ENCODE measurements at places on chromosomes 11 and 22.

DNA sequence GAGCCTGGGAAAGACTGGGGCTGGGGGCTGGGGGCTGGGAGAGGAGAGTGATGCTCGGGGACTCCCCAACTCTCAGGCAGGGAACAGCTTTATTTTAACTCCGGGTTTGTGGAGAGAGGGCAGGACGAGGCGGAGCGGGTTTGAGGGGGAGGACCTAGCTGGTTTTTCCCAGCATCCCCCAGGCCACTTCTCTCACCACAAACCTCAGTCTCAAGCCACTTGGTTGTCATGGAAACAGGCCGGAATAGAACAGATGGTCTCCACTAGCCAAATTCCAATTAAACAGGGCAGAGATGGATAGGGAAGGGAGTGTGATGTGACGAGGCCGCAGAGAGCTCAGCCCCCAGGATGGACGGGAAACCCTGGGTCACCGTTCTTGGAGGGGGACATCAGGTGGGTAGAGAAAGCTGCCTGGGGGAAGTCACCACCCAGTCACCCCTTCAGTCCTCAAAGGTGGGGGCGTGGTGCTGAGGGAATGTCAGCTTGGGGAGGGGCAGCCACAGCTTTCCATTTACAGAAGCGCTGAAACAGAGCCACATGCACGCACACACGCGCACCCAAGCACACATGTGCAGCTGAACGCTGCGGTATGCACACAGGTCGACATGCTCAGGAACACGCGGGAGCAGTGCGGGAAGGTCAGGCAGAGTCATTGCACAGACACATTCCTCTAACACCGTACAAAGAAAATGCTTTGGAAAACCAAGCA lies 19.2 kb downstream of the NECTIN1 start:
- no peak for DNase-seq

- DNase-seq: no peak
These were observed 53.6 kb downstream of the SCUBE1 start for GRCh38 chr22:43289531-43289963.

GRCh38 chr11:22808571-22809197 lies 20.9 kb downstream of the SVIP start:
- DNase-seq: no peak

GRCh38 chr11:35548925-35549561 lies 23.6 kb upstream of the PAMR1 start:
- no peak for DNase-seq

DNA sequence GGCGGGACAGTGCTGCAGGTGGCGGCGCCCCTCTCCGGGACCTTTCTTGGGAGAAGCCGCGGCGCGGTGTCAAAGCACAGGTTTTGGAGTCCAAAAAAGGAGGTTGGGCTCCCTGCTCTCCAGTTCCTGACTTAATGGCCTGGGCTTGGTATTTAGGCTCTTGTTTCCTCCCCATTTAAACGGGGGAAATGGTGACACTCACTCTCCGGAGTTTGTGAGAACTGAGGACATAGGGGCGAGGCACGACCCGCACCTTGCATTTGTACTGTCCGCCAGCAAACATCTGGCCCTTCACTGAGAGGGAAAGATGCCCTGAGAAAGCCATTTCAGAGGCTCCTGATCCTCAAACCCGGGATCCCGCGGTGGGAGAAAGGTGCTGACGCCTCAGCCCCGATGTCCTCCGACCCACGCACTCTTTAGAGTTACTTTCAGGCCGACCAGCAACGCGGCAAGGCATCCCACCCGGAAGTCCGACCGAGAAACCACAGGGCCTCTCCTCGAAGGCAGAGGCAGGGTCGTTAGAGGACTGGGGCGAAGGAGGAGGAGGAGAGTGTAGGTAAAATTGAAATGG lies 2.9 kb upstream of the WDR74 start:
- no peak for DNase-seq

GRCh38 chr22:48079505-48080290 lies 1317.2 kb downstream of the TBC1D22A start:
- DNase-seq: no peak

GRCh38 chr22:48254311-48254873 lies 1491.9 kb downstream of the TBC1D22A start:
- no peak for DNase-seq

- DNase-seq: no peak
These were observed 952.5 kb upstream of the FAT3 start for GRCh38 chr11:91272089-91272488.

DNA sequence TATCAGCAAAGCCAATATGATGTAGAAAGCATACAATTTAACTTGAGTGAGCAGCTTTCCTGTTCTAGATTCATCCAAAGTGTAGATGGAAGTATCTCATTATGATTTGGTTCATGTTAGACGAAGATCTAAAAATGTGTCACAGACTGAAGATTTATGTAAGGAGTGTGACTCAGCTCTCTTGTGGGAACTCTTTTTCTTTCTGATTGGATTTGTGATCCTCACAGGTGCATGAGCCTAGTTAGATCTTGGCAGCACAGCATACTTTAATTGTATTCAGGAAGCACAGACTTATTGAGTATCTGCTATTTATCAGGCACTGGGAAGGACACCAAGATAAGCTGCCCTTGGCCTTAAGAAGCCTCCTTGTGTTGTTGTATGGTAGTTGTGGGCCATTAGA lies 147.1 kb downstream of the C11orf91 start:
- no peak for DNase-seq

- DNase-seq: no peak
These were observed 43.8 kb upstream of the RTL6 start for GRCh38 chr22:44541671-44542319.

- DNase-seq: no peak
These were observed 111.2 kb downstream of the PTPRJ start for GRCh38 chr11:48091426-48092102.

GRCh38 chr22:47120399-47120798 lies 357.9 kb downstream of the TBC1D22A start:
- no peak for DNase-seq

GRCh38 chr11:108084811-108085210 lies 36.6 kb upstream of the ACAT1 start:
- DNase-seq: no peak

DNA sequence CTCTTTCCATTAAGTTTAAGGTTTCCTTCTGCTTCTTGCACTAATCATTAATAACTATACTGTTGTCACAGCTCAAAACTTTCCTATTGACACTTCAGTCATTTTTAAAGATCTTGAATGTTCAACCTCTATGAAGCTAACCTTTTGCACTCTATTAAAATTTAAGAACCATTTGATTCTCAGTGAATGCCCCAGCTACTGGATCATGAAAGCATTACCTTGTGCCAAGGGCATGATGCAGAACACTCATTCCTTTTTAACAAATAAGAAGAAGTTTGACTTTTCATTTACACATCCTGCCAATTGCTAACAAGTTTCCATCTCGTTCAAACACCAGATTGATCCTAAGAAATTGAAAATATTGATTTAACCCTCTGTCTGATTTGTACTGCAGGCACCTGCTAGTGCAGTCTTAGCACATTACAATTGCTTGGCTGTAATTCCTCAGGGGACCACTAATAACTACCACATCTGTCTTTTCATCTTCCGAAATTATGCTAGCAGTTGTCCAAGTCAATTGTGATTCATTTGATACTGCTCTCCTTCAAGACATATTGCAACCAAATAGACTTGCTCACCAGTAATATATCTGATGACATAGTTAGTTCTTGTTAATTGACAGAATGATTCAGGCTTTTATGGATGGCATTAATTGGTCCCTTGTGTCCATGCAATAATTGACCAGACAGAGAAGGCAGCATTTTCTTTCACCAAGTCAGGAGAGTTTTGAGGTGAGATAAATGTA lies 158.4 kb downstream of the TEAD1 start:
- DNase-seq: no peak

- DNase-seq: no peak
These were observed 26.5 kb downstream of the SCGB1A1 start for GRCh38 chr11:62445314-62445740.

DNA sequence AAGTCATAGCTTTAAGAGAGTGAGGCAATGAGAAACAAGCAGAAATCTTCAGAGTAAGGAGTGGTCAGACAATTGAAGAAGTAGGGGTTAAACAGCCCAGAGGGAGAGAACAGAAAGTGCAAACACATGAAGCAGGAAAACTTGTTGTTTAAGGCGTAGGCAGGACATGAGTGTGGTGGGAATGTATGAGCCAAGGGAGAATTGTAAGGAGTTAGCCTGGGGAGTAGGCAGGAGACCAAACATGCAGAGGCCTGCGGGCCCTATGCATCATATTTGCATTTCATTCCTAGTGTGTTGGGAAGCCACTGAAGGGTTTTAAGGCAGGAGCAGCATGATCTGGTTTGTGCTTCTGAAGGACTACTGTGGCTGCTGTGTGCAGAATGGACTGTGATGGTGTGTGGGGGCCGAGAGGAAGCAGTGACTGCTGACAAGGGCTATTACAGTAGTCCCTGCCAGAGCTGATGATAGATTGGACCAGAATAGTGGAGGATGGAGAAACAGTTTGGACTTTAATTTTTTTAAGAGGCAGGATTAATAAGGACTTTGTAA lies 179.9 kb upstream of the C11orf87 start:
- no peak for DNase-seq

- no peak for DNase-seq
These were observed 172.6 kb upstream of the CADM1 start for GRCh38 chr11:115676768-115677167.

GRCh38 chr11:108751444-108751843 lies 86.6 kb downstream of the DDX10 start:
- no peak for DNase-seq

GRCh38 chr11:44784436-44784760 lies 57.6 kb downstream of the TSPAN18 start:
- DNase-seq: no peak

DNA sequence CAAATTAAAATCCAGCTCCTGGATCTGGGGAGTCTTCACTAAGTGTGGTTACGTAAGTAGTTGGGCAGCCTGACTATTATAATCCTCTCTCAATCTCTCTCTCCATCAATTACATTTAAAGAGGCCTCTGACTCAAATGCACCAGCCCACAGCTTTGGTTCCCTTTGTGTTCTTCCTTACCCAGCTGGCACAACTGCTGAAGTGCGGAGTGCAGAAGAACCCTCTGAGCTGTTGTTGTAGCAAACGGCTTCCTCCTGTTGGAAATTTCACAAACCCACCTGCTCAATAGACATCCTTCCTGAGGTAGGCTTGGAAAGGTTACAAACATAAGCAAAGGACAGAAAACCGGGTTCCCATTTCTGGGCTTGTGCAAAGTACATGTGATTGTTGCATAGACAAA lies 17.0 kb upstream of the SORL1 start:
- DNase-seq: no peak

- DNase-seq: no peak
These were observed 5.2 kb upstream of the ASCL2 start for GRCh38 chr11:2275334-2276279.

DNA sequence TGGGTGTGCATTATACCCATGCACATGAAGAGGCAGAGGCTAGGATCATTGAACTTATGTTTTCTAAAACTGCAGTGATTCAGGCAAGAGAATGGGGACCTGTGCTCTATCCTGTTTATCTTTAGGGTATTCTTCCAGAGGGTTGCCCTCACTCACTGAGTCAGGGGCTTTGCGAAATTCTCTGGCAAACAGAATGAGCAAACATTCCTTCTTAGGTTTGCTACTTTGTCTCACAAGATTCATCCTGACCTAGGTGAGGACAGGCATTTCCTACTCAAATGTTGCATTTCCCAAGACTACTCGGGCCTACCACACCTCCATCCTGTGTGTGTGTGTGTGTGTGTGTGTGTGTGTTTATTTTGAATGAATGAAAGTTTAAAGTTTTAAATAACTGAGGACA lies 2.7 kb upstream of the EIF3M start:
- DNase-seq: no peak

DNA sequence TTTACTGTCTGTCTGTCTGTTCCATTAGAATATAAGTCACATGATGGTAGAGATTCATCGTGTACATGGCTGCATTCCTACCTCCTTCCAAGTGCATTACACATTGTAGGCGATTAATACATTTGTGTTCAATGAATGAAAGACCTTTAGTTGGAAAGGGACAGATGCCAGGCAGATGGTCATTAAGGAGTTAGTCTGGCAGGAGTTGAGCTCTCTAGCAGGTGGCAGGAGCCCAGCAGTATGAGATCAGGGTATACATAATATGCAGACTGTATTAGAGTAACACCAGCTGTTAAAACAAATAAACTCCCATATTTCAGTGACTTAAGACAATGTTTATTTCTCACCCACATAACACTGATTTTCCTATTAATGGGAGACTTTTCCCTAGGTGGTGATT lies 147.7 kb upstream of the LARGE1 start:
- no peak for DNase-seq

DNA sequence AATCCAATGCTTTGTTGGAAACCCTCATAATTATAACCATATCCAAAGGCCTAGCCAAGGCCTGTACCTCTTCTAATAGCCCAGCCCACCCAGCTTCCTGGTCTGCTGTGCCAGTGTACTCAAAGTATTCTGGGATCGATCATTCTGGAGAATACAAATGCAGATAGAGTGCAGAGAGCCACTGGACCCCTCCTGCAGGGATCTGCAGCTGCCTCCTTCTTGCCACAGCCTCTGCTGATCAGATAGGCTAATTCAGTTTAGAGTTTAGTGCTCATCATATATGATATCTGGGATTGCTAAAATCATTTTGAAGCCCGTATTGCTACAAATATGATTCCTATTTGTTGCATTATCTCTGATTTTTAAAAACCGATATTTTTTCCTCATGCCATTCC lies 17.5 kb downstream of the CASP5 start:
- no peak for DNase-seq

Data from cortex of kidney (tissue), 1 donor.